Stimulated activated CD4-positive, alpha-beta T cell treated with anti-CD3 and anti-CD28 coated beads, Interleukin-1b, Interleukin-23, amount 100 ng/mL, for 4 hours (primary cell): ENCODE measurements at places on chromosomes 1 and 21.

DNA sequence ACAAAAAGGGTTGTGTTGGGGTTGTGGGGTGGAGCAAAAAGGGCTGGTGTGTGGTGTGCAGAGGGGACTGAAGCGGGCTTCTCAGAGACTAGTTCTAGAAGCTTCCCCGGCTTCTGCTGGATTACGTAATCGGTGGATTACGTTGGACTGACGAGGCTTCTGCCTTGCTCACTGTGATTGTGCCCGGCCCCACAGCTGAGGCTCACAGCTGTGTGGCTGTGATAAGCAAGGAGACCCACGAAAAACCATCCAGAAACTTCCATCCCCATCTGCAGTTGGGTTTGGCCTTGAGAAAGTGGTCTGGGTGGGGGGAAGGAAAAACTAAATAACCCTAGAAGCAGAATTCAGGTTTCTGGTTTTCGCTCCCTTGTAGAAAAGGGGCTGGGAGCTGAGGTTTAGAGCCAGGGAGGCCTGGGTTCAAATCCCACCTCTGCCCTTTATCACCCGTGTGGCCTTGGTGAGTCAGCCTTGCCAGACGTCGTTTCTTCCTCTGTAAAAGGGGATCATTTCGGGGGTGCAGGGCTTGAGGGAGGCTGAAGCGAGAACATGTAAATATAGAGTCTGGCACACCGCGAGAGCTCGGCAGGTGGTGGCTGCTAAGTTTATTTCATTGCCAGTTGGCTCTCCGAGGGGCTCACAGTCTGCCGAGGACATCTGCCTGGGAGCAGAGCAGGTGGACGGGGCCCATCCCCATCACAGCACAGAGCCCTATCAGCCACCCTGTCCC, 30.4 kb upstream of the DISP3 start:
- no peak for DNase-seq

DNA sequence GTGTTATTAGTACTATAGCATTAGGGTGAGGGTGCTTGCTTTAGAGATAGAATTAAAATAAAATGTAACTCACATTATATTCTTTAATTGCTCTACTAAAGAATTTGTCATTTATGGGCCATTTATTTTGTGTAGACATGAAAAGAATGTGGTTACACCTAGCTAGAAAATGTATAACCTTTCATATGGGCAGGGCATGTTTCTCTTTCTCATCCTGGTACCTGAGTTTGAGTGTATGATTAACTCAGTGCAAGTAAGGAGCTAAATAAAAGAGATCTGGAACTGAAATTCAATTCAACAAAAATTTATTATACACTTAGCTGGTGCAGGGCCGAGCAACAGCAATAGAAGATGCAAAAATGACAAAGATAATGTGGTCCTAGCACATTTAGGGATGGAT, 47.4 kb downstream of the MAP3K7CL start:
- DNase-seq: no peak

GRCh38 chr1:215001419-215002021, 81.0 kb upstream of the KCNK2 start:
- DNase-seq: no peak

DNA sequence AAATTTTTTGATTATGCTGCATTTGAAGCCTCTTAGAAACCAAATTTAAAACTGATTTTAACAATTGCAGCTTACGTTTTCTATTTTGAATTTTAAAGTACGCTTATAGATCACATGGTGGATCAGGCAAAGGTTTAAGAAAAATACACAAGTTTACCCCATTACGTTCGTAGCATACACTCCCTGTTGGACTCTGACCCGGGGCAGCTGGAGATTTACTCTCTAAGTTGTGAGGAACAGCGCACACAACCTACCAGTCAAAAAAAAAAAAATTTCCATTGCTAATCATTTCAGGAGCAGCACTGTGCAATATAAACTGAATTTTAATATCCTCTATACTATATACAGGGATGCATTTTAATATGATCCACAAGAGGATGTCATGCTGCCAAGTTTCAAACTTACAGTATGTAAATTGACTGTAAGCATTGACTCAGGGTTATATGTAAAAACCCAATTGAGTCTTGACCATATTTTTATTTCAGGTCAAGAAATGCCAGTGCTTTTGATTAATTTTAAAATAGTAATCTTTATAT, 20.4 kb downstream of the CSDE1 start:
- DNase-seq: no peak

GRCh38 chr1:112793631-112794565, 78.8 kb upstream of the PPM1J start:
- DNase-seq: no peak

GRCh38 chr1:160159846-160160245, 8.4 kb downstream of the ATP1A4 start:
- no peak for DNase-seq

DNA sequence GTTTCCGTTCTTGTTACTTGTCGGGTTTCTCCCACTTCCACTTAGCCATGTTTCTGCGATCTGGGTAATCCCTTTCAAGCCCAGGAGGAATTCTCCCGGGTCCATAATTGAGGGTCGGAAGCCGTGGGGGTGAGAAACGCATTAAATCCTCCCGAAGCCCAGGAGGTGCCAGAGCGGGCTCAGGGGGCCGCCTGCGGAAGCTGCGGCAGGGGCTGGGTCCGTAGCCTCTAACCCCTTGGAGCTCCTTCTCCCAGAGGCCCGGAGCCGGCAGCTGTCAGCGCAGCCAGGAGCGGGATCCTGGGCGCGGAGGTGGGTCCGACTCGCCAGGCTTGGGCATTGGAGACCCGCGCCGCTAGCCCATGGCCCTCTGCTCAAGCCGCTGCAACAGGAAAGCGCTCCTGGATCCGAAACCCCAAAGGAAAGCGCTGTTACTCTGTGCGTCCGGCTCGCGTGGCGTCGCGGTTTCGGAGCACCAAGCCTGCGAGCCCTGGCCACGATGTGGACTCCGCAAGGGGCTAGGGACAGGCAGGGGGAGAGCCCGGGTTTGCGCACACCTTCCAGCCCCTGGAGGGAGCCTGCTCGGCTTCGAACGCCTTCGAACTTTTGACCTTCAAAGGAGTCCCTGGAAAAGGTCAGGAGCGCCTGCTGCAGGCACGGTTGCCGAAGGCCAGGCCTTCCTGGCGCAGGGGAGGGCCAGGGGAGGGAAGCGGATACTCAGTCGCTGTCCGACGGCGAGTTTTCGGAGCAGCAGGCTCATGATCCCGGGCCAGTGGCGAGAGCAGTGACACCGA, 1.7 kb upstream of the SIM2 start:
- DNase-seq: no peak

DNA sequence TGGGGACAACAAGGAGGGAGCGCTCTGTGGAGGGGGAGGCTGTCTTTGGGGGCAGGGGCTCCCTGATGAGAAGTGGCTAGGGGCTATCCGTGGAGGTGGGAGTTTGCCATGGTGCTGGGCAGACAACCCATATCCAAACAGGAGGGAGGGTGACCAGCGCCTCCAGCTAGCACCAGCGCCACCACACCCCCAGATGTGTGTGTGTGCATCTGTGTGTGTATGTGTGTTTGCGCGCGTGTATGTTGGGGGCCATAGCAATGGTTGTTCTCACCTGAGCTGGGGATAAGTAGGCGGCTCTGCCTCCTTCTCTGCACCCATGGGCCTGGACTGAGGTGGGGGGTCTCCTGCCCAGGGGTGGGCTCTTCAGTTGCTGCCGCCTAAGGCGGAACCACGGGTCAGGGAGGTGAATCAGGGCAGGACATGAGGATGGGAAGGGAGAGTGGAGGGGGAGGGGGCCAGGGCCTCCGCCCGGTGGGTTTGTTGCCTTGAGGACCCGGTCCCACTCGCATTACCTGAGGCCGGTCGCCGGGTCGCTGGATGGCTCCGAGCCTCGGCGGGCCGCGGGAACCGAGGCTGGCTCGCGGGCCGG, 345 bp downstream of the HPCAL4 start:
- no peak for DNase-seq
